Fibroblast of the conjunctiva (primary cell): ENCODE measurements at places on chromosomes 3 and 15.

GRCh38 chr3:183298701-183299153, 45.7 kb downstream of the B3GNT5 start:
- DNase-seq: peak; percentile 93

- DNase-seq: no peak
Observed at GRCh38 chr3:4517643-4518311, 24.6 kb downstream of the ITPR1 start.

GRCh38 chr3:15436246-15436645, 8.8 kb downstream of the EAF1 start:
- DNase-seq: no peak

DNA sequence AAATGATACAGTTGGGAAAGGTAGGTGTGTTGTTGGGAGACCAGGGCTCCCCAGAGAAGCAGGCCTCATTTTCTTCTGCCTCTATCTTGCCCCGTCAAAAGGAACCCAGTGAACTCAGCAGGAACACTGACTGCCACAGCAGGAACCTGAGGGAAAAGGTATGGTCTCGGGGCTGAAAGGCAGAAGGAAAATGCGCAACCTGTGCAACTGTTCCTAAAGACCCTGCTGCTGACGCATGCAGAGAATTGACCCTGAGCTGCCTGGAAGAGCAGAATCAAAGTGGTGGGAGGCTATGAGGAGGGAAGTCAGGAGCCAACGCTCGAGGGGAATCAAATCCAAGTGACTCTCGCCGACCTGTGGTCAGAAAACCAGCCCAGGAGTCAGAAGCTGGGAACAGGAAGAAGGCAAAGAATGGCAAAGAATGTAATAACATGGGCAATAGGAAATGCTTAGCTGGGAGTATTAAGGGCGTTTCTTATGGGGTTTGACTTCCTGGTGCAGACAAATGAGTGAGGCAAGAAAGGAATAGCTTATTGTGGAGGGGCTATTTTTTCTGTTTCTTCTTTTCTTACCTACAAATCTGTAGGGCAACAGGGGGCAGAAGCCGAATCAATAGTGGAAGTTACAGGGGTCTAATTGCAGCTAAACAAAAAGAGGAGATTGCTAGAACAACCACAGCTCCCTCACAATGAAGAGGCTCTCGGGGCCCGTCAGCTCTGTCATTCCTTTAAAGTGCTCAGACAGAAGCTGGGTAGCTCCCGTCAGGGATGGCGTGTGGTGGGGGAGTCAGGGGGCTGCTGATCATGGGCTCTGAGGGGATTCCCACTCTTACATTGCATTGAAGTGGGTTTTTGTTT, 65.4 kb upstream of the DLG1 start:
- no peak for DNase-seq

DNA sequence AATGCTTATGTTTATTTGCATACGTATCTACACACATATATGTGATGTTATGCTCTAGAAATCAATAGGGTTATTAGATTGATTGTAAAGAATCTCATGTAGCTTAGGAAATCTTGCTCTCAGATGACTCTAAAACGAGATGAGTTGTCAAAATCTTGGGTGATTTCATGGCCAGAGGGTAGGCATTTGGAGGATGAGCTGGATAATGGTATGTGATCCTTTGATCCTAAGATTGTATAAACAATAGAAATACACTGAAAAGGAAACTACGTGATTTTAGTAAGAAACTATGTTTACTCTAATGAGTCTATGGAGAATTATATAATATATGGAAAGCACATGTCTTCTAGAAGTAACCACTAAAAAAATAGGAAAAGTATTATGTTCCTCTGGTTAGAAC, 676.6 kb downstream of the NSUN3 start:
- DNase-seq: no peak

DNA sequence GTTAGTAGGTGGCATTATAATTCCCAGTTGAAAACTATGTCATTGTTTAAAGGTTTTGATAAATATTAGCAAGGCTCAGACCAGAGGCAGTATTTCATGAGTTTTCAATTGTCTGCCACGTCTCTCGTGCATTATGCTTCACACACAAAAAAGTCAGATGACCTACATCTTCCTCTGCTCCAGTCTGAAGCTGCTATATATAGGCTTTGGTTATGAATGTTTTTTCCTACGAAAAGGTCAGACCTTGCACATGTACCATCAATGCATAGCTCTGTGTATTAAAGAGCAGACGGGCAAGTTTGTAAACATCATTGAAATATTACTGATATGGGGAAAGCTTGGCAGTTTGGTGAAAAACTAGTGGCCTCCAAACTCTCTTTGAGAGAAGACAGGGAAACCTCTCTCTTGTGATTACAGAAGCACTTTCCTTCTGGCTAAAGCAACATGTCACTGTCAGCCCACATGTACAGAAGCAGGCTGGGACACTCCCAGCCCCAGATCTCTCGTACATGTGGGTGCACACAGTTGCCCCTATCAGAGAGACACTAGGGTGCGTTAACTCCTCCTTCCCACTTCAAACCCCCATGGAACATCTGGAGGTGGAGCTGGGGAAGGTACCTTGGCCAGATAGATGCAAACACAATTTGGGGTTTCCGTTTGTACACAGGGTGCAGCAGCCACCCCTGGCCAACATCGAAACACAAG, 184.0 kb upstream of the BCL6 start:
- no peak for DNase-seq

- no peak for DNase-seq
Observed at GRCh38 chr3:31142139-31142538, 247.7 kb upstream of the GADL1 start.

- no peak for DNase-seq
Observed at GRCh38 chr15:49168016-49168415, 2.0 kb upstream of the GALK2 start.

GRCh38 chr3:111159391-111159790, 87.8 kb downstream of the NECTIN3 start:
- DNase-seq: no peak

- DNase-seq: peak; percentile 71
Observed at GRCh38 chr3:112653881-112654300, 12.9 kb upstream of the CCDC80 start.

GRCh38 chr3:172726380-172726779, 15.5 kb upstream of the NCEH1 start:
- no peak for DNase-seq

DNA sequence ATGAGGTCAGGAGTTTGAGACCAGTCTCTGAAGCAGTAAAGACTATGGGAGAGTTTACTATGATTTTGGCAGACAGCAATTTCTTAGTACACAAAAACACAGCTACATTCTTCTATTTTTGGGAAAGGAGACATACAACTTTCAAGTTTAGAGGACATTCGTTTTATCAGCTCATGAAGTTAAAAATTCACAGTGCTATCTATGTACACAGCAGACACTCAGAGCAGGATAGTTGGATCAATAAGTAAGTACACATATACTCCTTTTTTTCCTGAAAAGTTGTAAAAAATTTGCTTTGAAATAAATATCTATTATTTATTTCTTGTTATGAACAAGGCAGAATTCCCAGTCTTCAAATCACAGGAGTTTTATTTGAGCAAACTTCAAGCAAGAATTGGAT, 159.7 kb downstream of the SERPINI1 start:
- no peak for DNase-seq

DNA sequence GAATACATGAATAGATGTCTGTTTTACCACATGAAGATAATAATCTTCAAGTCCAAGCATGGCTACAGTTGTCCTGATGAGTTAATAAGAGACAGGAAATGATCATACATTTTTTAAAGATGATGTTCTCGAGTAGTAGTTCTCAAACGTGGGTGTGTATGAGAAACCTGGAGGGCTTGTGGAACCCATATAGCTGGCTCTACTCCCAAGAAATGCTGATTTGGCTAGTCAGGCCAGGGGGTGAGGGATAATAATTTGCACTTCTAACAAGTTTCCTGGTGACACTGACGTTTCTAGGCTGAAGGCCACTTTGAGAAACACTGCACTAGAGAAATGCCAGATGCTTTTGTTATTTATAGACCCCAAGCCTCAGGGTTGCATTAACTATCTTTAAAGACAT, 37.0 kb downstream of the ROPN1B start:
- DNase-seq: no peak

- DNase-seq: no peak
Observed at GRCh38 chr15:101533371-101534140, 44.0 kb upstream of the PCSK6 start.

GRCh38 chr3:107384907-107385306, 7.7 kb downstream of the CCDC54 start:
- no peak for DNase-seq

GRCh38 chr3:171741377-171741776, 68.9 kb downstream of the PLD1 start:
- no peak for DNase-seq

DNA sequence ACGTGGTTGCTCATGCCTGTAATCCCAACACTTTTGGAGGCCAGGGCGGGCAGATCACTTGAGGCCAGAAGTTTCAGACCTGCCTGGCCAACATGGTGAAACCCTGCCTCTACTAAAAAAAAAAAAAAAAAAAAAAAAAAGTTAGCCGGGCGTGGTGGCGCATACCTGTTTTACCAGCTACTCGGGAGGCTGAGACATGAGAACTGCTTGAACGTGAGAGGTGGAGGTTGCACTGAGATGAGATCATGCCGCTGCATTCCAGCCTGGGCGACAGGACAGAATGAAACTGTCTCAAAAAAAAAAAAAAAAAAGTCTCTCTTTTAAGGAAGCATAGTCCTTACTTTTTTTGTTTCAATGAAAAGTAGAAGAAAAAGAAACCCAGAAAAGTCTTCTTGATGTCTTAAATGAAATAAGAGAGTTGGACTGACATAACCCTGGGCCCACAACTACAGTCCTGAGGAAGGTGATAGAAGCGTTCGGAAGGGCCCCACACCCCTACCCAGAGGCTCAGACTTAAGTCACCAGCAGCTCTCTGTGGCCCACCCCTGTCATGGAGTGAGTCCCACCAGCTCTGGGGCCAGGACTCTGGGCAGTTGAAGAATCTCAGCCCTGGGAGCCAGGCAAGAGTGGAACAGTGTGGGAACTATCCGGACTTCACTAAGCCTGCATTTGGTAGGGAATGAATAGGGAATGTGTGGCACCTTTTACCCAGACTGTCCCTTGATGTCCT, 2.6 kb downstream of the NME9 start:
- DNase-seq: no peak

- no peak for DNase-seq
Observed at GRCh38 chr3:170083343-170083742, 45.5 kb downstream of the GPR160 start.

GRCh38 chr15:31526916-31527690, 200.5 kb downstream of the KLF13 start:
- no peak for DNase-seq

GRCh38 chr15:34241376-34242330, 16.8 kb downstream of the EMC4 start:
- peak; percentile 12 for DNase-seq

DNA sequence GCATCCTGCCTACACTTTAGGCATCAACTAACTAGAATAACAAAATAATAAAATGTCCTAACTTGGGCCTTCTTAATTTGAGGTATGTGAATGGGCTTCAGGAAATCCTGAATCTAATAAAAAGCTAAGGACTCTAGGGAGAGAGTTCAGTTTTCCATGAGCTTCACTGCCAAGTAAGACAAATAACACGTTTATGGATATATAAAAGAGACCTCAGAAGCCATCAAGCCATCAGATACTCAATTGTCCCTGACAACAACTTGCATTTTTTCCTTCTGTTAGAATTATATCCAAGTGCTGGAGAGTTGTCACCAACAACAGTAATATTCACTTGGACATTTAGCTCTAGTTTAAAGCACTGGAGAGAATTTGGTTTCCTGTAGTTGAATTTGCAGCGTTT, 102.4 kb upstream of the IGSF10 start:
- no peak for DNase-seq

GRCh38 chr3:133506215-133506901, 67.1 kb upstream of the CDV3 start:
- no peak for DNase-seq

- no peak for DNase-seq
Observed at GRCh38 chr3:24831221-24831620, 336.6 kb upstream of the THRB start.

DNA sequence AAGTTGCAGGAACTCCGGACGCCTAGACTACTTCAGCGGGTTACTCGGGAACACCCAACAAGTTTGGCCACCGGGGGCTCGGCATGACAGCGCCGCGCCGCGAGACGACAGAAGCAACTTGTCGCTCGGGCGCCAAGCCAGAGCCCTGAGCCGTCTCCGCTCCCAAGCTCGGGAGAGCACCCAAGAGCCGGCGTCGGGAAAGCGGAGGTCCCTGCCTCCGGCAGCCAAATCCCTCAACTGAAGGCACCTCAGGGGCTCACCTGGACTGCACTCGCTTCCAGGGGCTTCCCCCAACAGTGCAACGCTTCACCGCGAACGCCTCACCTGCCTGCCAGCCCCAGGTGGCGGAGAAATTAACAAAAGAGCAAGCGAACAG, 640 bp downstream of the MB21D2 start:
- no peak for DNase-seq

DNA sequence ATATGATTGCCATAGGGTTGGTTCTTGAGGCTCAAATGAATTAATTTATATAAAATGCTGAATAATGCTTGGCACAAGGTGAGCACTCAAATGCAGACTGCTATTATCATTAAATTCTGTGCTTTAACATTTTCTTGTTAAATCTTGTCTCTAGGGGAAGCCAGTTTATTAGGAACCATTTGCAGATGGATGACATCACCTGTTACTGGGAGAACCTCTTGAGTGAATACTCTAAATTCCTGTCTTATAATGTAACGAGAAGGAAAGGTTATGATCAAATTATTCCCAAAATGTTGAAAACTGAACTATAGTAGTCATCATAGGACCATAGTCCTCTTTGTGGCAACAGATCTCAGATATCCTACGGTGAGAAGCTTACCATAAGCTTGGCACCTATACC, 6.2 kb upstream of the TIMMDC1 start:
- no peak for DNase-seq

DNA sequence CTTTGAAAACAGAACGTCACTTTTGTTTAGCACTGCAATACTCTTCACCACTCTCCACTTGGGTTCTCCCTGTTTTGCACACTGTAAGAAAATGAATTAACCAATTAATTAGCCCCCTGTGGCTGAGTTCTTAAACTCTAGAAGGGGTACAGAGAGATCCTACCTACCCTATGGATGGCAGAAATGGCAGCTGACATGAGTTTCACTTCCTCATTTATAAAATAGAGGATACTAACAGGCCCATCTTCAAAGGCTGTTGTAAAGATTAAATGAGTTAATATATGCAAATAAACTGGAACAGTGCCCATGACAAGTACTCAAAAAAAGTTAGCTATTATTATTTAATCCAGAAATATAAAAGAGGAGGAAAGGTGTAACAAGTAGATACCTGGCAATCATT, 36.9 kb downstream of the SUCLG2 start:
- no peak for DNase-seq

DNA sequence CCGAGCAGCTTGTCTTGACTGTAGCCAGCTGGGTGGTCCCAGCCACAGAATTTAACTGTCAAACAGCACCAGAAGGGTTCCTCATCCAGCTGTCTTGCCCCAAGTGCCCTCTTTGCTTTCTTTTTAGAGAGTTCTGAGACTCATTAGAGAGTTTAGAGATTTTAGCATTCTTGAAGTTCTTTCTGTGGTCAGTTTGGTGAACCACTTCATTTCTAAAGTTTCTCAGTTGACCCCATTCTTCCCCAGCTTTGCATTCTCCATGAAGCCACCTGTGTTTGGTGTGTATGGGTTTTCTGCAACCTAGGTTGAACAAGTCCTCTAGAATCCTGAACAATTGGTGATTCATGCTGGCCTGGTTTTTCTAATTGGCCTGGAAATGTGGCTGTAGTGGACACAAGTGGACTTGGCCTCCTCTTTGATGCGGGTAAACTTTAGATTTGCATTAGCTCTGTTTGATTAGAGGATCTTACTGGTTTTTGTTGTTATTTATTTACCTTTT, 33.7 kb downstream of the FLNB start:
- no peak for DNase-seq

- DNase-seq: no peak
Observed at GRCh38 chr3:40262331-40262730, 47.2 kb upstream of the EIF1B start.
